HCT116 (cell line): ENCODE measurements at places on chromosomes 2 and 18. TPM values are rescaled to one million over a fixed set of nuclear protein-coding genes. Genes with fewer than 3 reads are reported as not detected.

- DNase-seq, result no peak
These were observed 246.4 kb upstream of the PXDN start for GRCh38 chr2:1990724-1991123.

DNA sequence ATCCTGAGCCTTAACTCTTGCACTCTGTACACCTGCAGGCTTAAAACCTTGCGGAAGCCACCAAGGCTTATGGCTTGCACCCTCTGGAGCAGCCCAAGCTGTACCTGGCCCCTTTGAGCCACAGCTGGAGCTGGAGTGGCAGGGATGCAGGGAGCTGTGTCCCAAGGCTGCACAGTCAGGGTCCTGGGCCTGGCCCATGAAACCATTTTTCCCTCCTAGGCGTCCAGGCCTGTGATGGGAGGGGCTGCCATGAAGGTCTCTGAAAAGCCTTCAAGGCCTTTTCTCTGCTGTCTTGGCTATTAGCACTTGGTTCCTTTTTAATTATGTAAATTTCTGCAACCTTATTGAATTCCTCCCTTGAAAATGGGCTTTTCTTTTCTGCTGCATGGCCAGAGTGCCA lies 56.4 kb downstream of the FAM124B start:
- DNase-seq, result no peak

- no peak for DNase-seq
These were observed 9.0 kb upstream of the RNF103 start for GRCh38 chr2:86632672-86633071.

DCDC2C gene
- not detected for total RNA-seq

DNA sequence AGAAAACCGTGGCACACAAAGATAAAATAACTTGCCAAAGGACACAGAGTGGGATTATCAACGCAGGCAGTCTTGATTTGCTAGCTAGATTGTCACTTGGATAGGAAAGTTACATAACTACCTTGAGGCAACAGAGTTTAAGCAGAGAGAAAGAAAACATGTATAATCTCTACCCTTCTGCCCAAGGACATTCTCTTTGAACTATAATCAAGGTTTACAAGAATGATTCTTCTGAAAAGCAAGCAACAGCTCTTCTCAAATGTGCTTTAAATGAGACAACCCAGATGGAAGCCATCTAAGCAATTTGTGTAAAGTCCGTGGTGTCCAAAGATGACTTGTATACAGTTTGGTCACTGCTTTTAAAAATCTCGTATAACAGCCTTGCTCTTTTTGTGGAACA lies 177.4 kb downstream of the CD226 start:
- no peak for DNase-seq

- DNase-seq, result no peak
These were observed 151.5 kb upstream of the PKDCC start for GRCh38 chr2:41896186-41896846.

AP1S3 gene
- 185 TPM for total RNA-seq

CCDC148 gene
- 0.59 TPM for total RNA-seq

MPP4 gene
- 0.32 TPM for total RNA-seq

DNA sequence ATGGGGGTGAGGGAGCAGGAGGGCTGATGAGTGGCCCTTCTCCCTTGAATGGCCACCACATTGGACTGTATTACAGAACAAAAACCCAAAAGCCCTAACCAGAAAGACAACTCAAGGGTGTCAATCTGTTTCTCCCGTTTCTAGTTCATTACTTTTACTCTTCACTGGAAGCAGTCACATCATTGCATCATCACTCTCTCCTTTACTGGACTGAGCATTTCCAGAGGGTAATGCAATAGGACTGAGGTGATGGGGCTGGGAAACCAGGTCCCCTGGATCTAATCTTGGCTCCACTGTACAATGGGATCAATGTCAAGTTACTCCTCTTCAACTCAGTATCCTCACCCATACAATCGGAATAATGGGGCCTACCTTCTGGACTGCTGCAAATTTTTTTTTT lies 56.1 kb downstream of the BCL2 start:
- no peak for DNase-seq

- no peak for DNase-seq
These were observed 62.5 kb downstream of the LHCGR start for GRCh38 chr2:48693066-48693465.

GRCh38 chr2:147800316-147800715 lies 44.5 kb upstream of the ACVR2A start:
- no peak for DNase-seq

GRCh38 chr2:46669996-46670793 lies 190.8 kb downstream of the TMEM247 start:
- DNase-seq, result no peak

CYB5A gene
- total RNA-seq, result 37.7 TPM

DNA sequence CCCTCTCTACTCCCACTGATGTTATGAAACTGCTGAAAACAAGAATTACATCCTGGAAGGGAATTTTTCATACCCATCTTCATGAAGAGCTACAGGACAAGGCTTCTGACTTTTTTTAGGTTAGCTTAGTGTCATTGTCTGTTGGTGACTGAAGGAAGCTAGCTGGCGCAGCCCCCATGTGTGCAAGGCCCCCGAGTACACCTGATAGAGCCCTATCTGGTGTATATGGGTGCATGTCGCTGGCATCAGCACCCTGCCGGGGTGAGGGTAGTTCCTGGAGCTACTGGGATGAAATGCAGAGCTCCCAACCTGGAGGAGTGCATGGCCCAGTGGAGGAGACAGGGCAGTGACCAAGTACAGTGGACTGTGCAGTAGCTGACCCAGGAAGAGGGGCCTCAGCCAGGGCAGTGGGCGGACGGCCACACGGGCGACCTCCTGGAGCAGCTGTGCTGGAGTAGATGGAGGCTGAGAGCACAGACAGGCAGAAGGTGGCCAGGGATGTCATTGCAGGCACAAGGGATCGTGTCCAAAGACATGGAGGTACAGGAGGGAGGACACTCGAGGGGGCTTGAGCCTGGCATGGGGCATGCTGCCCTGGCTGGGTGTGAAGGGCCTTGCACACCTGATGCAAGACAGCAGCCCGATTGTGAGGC lies 12.1 kb downstream of the IMPA2 start:
- no peak for DNase-seq

SH3BP4 gene
- 32.9 TPM for total RNA-seq

NEU2 gene
- total RNA-seq, result not detected

GRCh38 chr2:99640635-99641151 lies 150.9 kb upstream of the REV1 start:
- DNase-seq, result no peak

GALNT5 gene
- 3.9 TPM for total RNA-seq

- DNase-seq, result no peak
These were observed 114.4 kb downstream of the SMAD7 start for GRCh38 chr18:48836231-48836805.

GRCh38 chr2:39516347-39517101 lies 79.4 kb upstream of the MAP4K3 start:
- DNase-seq, result no peak

R3HDM1 gene
- total RNA-seq, result 43.1 TPM

GRCh38 chr2:138180692-138181386 lies 216.6 kb downstream of the HNMT start:
- no peak for DNase-seq

DNA sequence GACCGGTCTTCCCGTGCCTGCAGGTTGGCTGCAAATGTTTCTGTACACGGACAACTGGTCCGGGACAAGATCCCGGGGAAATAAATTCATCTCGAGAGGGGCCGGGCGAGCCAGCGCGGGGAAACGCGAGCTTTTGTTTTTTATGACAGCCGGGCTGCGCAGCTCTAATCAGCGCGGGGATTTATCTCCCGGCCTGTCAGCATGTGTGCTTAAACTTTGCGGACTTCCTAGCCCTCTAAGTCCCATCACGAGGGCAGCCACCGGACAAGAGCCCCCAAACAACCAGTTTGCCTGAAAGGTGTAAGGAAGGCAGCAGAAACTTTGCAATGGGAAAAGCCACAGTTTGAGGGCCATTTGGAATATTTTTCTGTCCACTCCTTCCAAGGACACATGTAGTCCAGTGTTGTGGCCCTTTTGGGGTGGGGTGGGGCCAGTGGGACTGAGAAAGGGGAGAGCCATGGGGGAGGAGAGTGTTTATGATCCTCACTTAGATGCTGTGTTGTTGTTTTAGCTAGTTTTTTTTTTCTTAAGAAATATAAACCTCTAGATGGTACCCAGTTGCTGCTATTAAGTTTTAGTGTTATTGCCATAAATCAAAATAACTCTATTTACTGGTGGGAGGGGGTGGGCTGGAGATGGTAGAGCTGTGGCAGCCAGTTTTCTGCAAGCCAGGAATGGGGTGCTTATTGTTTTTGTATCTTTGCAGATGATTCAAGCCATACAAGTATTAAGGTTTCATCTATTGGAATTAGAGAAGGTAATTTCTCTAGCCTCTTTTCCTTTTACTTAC lies 6.0 kb downstream of the MEIS1 start:
- no peak for DNase-seq

TMEM37 gene
- total RNA-seq, result 2.3 TPM

PDE11A gene
- 0.61 TPM for total RNA-seq

DQX1 gene
- total RNA-seq, result 0.98 TPM

DNA sequence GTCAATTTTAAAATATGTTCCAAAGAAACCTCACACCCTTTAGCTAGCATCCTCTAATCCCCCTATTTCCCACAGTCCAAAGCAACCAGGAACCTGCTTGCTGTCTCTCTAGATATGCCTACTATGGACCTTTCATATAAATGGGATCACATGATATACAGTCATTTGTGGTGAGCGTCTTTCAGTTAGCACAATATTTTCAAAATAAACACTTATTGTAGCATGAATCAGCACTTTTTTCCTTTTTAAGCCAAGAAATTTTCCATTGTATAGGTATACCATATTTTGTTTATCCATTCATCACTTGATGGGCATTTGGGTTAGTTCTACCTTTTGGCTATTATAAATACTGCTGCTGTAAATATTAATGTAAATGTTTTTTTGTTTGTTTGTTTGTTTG lies 223.0 kb upstream of the DOK6 start:
- DNase-seq, result no peak

NAT8 gene
- not detected for total RNA-seq

MGAT4A gene
- 10.2 TPM for total RNA-seq

GRCh38 chr2:172408143-172408766 lies 19.1 kb upstream of the ITGA6 start:
- no peak for DNase-seq

DNA sequence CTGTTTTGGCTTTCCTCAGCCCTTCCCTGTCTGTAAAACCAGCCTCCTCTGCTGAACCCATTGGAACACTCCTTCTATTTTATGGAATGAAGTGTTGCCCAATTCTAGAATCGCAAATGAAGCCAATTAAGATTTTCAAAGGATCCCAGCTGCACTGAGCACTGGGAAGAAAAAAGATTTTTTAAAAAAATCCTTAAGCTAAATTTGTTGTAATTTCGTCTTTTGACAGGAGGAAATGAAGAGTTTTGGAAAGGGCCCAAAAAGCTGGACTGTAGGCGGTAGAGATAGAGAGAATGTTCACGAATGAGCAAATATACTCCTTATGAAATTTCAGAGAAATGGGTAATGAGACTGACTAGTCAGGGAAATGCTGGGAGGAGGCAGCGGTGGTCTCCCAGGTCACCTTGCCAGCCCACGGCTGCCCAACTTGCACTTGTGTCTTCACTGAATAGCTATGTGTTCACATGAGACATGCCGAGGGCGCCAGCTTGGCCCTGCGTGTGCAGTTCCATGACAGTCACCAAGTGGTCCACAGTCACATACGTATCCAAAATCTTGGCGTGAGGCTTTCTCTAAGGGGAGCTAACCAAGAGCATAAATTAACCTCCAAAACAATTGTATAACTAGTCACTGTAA lies 69.9 kb downstream of the SGPP2 start:
- DNase-seq, result no peak

DNA sequence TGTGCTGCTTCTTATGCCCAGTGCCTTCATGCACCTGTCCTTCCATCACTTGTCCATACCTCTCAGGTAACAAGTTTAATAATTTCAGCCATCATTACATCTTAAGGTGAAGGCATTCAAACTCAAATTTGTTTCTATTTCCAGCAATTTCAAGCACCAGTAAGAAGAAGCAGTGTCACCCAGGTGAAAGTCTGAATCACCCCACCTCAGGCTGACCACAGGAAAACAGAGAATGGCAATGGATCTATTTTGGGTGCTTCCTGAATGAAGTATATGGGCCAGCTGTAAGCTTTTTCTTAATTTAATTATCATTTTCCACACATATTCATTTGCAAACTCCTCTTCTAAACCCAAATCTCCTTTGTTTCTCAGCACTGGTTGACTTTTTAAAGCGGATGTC lies 372.7 kb upstream of the SOX11 start:
- DNase-seq, result no peak

- no peak for DNase-seq
These were observed at the start of gene WDSUB1 for GRCh38 chr2:159285929-159286708. Gene WDSUB1 (minus strand): TSS chr2:159286703. CDS start chr2:159283069, 3,634 bp downstream.

GRCh38 chr2:73292906-73293533 lies 328 bp downstream of the EGR4 start:
- no peak for DNase-seq

NOSTRIN gene
- total RNA-seq, result 3.1 TPM

GRCh38 chr2:18991177-18992168 lies 366.9 kb downstream of the OSR1 start:
- no peak for DNase-seq

DNA sequence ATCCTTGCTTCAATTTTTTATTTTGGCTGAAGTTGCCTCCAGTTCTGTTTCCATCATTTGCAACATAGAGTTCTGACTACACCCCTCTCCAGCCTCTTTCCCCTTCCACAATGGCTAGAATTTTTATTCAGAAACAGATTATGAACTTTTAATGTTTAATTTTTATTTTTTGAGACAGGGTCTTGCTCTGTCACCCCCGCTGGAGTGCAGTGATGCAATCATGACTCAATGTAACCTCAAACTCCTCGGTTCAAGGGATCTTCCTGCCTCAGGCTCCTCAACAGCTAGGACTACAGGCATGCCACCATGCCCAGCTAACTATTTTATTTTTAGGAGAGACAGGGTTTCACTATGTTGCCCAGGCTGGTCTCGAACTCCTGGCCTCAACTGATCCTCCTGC lies 2.8 kb downstream of the NTSR2 start:
- no peak for DNase-seq

DNA sequence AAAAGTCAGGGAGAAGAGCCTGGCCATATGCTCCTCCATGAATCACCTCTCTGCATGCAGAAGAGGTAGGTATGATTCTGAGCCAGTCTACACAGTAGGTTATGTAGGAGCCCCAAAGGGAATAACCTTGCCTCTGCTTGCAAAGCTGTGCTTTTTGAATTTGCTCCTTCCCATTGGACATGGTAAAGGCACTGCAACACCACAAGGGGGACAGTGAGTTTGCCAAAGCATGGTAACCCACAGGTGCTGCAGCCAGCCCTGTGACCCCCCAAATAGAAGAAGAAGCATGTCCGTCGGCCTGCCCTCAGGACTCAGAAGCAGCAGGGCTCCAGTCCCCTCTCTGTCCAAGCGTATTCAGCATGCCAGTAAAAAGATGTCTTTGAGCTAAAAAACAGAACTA lies 51.0 kb upstream of the BCL2L11 start:
- no peak for DNase-seq

DNA sequence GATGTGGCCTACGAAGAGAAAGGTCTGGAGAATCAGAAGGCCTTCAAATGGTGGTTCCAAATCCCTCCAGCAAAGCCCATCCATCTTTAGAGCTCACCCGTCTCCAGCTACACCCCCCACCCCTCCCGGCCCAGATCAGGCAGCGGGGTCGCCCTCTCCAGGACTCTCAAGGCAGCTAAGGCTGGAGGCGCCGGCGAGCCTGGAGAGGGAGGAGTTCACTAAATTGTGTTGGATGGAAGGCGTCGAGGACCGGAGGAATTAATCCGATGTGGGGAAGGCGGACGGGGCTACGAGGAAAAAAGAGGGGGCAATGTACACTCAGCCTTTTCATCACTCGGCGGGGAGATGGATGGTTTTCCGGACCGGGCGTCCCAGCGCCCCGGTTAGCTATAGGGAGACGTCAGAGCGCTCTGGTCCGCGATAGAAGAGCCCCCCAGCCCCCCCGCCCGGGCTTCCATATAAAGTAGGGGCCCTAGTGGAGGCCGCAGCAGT lies at the start of gene GRP:
GRP (plus strand) TSS at position 487 of the 492 bp plus-strand sequence. CDS start 108 bp downstream, outside the sequence.
- DNase-seq, result no peak

DNAJC5G gene
- total RNA-seq, result 2.5 TPM
